ENCODE measurements at places on chromosomes 11 and 22.
A peak's percentile ranks its signal among the peaks of the same experiment; 100 is the strongest.

DNA sequence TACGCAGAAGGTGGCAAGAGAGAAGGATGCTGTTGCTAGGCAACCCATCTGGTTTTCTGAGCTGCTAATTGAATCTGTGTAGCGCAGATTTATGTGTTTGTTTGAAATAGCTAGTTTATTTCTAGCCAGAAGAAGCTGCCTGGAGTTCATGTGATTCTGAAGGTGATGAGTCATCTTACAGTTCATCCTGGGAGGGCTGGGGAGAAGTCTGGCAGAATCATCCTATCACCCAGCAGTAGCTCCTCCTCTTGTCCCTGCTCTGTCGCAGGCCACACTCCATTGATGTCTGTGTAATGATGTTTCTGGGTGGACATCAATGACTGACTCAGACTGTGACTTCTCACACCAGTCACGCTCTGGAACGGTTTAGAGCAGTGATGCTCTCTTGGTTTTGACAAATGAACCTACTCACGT is 4.8 kb upstream of the FBXO7 start:
- DNase-seq, result no peak

- DNase-seq, result no peak
Measured at GRCh38 chr11:120749395-120749794, 237.8 kb downstream of the GRIK4 start.

DNA sequence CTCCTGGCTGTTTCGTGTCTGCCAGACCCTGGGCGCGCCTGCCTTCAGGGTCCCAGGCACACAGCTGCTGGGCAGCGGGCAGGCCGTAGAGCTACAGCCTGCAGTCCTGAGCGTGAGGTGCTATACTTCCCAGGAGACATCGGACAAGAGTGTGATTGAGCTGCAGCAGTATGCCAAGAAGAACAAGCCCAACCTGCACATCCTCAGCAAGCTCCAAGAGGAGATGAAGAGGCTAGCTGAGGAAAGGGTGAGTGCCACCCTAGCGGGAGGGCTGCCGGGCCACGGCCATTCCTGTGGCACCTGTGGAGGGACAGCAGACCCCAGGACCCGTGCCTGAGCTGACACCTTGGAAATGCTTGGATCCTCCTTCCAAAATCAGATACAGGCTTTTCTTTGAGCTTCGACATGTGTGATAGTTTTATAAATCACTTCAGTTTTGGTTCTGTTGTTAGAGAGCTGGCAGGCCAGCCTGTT is 7.1 kb upstream of the RANBP1 start:
- no peak for DNase-seq

GRCh38 chr11:66363805-66364535 is 7.6 kb downstream of the SLC29A2 start:
- DNase-seq, result peak; percentile 98

GRCh38 chr22:46936378-46936903 is 174.0 kb downstream of the TBC1D22A start:
- no peak for DNase-seq

DNA sequence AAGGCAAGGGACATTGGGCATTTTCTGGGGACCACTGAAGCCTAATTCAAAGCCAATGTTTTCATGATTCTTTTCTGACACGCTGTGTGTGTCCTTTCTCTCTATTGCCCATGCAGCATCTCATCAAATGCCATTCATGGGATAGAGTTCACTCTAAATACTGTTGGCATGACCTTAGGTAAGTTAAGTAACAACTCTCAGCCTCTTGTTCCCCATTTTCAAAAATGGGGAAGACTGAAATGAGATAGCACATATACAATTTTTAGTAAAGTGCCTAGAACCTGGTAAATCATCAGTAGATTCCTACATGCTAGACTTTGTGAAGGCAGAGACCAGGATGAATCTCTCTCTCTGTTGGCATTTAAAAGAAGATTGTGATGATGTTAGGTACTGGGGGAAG is 12.7 kb upstream of the OR52K2 start:
- DNase-seq, result no peak

DNA sequence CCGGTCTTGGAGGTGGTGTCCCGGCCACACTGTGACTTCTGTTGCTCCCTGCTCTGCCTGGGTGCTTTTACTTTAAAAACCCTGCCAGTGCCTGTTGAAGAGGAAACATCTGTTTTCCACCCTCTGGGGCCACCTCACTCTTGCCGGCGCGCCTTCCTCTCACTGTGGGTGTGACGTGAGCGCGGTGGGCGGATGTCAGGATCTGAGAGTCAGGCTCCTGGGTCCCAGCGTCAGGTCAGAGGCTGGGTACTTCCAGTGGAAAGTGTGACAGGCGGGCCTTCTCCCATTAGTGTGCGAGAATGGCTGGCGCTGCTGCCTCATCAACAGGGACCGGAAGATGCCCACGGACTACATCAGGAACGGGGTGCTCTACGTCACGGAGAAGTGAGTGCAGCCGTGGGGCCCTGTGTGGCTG is 54.2 kb downstream of the GRAMD4 start:
- no peak for DNase-seq

DNA sequence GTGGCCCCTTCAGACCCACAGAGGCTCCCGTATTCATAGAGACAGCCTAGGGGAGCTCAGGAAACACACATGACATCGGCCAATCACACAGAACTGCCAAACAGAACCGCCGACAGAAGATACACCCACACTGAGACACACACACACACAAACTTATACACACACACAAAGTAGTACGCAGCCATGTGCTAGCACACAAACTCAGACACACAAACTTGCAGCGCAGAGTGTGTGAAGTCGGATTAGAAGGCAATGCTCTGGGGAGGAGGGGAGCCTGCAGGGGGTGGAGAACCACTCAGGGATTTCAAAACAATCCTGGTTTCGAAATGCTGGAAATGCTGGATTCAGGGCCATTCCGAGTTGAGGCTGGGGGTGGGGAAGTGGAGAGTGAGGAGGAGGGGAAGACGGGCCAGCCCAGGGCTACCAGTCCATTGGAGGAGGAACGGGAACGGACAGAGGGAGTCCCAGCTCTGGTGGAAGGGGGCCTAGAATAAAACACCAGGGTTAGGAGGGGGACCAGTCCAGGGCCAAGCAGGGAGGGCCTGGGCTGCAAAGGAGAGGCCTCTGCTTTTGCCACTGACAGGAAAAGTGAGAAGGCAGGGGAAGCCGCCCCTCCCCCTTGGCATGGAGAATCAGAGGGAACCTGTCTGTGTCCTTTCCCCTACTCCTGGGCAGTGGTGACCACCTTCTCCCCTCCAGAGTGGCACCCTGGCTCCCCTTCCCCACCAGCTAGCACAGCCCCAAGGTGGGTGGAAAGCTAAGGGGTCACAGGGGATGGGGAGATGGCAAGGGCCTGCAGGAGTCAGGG is 4.4 kb downstream of the BCL9L start:
- peak; percentile 90 for DNase-seq

GRCh38 chr11:23097891-23098290 is 237.6 kb upstream of the CCDC179 start:
- no peak for DNase-seq

DNA sequence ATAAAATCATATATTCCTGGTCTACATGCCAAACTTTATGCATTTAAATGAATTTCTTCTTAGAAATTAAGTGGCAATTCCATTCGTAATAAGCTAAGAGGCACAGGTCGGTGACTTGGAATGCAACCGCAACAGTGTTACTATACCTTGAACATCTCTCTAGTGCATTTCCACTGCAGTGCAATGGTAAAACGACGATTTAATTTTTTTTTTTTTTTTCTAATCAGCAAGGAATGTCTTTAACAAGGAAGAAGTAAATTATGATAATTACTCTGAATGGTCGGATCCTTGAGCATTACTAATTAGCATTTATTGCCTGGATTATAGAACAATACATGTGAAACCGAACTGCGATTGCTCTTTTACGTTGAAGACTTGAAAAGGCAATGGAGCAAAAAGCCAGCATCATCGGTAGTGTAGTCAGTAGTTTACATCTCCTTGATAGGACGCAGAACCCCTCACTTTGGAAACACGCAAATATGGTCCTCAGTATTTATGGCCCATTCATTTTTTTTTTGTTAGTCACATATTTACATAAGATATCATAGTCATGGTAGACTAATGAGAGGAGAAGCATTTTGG is 20.2 kb downstream of the BLID start:
- no peak for DNase-seq

GRCh38 chr22:17878941-17879340 is 104.7 kb upstream of the BID start:
- DNase-seq, result no peak

GRCh38 chr11:6505577-6506240 is 8.6 kb downstream of the DNHD1 start:
- no peak for DNase-seq

DNA sequence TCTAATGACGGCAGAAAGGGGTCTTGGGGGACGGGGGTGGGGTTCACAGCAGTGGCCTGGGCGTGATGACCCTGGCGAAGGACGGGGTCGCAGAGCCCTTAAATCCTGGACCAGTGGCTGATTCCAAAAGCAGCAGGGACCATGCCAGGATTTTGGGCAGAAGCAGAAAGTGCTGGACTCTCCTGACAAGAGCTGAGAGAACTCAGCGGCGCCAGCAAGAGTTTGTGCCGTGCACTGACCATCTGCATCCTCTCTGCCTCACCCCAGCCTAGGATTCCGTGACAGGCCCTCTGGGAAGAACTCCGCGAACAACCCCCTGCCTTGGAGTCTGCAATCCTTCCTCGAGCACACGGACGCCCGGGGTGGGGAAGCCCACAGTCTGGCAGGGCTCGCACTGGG is 644 bp upstream of the NDUFV1 start:
- peak; percentile 71 for DNase-seq

DNA sequence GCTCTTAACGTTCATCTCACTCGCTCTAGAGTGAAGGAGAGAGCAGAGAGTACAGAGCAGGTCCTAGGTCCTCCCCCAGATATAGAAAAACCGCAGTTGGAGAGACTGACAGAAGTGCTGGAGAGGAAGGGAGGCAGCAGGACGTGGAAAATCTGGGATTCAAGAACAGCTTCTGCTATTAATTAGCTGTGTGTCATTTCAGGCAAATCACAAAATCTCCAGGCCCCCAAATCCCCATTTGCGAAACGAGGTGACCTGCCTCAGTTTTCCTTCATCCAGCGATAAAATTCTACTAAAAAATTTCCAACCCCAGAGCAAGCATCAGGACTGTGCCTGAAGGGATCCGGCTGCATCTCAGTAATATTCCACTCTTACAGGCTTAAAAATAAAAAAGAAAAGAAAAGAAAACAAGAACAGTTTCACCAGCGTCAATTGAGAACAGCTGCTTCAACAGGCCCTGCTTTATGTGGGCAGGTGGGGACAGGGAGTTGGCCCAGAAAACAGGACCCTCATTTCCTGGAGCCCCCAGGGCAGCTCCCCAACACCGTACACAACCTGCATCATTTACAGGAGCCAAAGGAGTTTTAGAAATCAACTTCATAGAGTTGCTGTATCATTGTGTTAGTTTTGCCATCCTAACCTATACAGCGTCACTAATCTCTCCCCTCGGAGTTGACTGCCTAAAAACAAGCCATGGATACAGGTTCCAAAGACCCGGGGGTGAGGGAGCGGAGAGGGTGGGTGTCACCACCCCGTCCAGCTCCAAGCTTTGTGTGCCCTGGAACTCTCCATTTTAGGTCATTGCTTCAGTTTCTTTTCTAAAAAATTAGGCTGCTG is 2.3 kb upstream of the MALAT1 start:
- DNase-seq, result no peak

DNA sequence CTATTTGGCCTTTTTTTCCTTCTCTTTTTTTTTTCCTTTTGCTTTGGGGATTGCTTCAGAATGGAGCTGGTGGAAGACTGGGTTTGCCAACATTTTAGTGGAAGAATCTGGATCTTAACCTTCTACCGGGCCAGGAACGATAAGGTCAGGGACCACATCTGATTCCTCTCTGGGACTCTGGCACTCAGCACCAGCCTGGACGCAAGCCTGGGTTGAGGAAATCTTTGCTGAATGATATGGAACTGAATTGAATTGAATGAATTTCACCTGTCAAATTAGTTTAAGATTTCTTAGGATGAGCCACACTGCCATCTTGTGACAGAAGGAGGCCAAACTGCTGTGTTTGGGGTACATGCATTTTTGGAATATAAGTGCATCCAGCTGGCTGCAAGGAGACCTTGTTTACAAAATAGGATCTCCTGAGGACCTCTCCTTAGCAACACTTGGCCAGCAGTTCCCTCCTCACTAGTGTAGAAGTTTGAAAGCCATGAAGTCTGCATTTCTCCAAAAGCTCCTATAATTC is 30.4 kb downstream of the TPBGL start:
- no peak for DNase-seq

DNA sequence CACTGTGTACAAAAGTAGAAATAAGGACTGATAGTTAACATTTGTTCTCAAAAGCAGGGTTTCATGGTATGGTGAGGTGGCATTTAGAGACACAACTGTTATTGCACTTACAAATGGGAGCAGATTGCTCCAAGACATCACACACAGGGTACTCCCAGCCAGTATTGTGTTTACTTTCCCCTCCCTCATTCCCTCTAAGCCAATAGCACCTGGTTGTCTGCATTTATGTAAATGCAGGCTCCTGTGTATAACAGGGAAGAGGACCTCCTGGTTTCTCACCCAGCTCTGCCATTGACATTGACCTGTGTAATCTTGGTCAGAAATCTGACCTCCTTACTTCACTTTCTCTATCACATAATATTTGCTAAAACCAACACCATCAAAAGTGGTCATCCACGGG is 154.4 kb downstream of the NAV2 start:
- DNase-seq, result no peak

DNA sequence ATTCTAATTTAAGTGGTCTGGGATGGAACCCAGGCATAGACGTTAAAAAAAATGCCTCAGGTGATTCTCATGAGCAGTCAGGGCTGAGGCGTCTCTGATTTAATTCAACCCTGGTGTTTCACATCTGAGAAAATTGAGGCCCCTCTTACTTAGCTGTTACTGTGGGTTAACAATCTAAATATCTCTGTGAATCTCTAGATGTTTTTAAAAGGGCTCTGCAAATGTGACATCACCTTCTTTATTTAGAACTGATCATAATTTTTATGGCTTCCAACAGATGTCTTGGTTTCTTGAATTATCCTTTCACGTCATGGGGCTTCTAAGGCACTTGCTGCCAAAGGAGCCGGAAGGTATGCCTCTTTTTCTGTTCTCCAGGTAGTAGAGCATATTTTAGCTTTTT is 76.1 kb upstream of the LIN7C start:
- DNase-seq, result no peak

GRCh38 chr11:113628912-113629311 is 77.2 kb downstream of the TMPRSS5 start:
- no peak for DNase-seq

DNA sequence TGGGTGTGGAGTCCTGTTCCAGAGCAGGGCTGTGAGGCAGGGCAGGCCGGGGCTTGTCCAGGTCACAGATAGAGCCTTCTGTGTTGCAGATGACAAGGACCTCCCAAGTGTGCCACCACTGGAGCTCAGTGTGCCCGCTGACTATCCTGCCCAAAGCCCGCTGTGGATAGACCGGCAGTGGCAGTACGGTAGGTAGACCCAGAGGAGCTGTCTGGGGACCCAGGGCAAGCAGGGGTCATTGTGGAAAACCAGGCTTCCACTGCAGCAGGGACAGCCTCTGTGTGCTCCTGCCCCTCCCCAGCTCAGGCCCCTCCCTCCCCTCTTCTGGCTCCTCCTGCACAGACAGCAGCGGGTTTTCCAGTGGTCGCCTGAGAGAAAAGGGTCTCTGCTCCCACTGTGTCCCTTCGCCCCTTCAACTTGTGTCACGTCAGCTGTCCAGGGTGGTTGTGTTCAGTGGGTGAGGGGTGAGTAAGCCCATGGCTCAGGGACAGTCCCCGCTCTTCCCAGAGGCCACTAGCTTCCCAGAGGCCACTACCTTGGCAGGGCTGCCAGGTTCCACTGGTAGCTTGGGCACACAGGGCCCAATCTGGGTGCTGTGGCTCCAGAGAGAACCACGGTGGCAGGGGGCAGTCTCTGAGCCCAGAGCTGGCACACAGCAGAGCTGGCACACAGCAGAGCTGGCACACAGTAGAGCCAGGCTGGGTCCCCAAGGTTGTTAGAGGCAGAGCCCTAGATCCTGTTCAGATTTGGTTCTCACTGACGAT is 78.4 kb downstream of the MED15 start:
- DNase-seq, result no peak

Data from HuH-7.5 (cell line).